ENCODE measurements at places on chromosomes 7 and 10.
A peak's percentile ranks its signal among the peaks of the same experiment; 100 is the strongest.

GRCh38 chr10:110756876-110757275 lies 112.7 kb downstream of the RBM20 start:
- no peak for DNase-seq

- no peak for DNase-seq
Measured at GRCh38 chr7:6545398-6546126, 5.7 kb downstream of the GRID2IP start.

DNA sequence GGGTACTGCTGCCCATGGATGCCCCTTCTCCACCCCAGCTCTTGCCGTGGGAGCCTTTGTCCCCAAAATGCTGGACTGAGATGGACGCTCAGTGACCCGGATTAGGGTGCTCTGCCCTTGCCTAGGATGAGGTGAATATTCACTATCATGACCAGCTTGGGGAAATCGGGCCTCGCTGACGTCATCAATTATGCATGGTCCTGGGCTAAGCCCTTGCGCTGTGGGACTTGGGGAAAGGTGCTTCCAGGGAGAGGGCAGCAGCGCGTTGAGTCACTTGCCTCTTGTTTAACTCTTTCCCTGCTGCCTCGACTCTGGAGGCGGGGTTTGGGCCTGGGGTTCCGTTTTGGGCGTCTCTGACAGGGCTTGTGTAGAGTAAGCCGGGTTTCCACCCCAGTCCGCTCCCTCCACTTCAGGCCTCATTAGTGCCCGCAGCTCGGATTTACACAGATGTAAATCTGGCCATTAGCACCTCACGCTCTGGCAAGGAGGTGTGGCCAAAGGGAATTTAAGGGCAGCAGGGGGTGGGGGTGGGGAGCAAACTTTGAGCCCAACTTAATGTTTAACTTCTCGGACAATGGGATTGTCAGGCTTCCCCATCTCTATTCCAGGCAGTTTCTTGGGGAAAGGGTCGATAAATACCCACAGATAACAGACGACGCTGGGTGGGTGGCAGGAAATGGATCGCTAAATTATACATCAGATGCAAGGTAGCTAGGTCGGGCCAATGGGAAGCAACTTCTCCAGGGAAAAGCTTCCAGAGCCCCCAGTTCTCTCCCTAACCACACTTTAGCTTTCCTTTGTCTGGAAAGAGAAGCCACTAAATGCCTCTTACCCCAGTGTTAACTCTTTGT lies 51.3 kb upstream of the TCF7L2 start:
- DNase-seq = no peak

DNA sequence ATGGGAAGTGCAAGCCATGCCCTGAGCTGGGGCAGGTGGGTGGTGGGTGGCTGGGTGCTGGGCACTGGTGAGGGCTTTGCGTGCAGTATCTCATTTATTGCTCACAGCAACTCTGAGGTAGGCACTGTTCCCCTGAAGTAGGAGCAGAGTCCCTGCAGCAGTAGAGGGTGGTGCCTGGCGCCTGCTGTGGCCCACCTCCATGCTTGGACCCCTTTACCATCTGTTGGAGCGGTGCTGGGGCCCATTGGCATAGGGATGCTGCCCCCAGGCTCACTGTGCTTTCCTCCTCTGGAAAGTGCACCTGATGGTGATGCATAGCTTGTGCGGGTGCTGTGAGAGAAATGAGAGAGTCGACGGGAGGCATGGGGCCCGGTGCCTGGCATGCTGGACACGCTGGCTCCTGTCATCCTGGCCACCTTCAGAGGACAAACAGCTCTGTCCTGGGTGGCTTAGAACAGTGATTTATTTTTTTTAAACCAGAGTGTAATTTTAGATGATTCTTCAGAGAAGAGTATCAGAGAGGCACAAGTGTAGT lies 10.4 kb downstream of the SFRP5 start:
- no peak for DNase-seq

DNA sequence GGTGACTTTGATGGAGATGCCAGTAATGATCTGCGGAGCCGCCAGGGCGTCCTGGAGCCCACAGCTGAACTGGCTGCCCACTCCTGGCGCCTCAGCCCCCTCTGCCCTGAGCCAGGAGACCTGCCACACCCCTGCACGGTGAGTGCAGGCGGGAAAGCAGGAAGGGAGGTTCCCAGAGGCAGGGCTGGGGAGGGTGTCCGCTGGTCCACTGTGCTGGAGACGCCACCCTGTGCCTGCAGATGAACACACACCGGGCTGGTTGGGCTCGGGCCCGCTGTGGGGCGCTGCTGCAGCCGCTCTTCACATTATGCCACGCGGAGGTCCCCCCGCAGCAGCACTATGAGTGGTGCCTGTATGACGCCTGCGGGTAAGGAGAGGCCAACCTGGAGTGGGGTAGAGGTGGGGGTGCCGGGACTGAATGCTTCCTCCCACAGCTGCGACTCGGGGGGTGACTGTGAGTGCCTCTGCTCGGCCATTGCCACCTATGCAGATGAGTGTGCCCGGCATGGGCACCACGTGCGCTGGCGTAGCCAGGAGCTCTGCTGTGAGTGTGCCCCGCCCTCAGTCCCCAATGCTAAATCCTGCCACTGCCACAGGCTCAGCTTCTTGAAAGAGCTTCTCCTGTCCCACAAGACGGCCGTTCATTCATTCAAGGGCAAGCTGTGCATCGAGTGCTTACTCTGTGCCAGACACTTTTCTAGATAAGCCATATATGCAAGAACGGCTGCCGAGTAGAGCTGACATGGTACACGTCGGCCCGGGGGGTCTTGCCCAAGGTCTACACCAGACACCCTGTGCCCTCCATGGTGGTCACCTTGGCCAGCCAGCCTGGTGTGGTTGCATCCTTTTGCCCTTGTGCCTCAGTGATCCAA lies 14.3 kb upstream of the ZNF467 start:
- no peak for DNase-seq

DNA sequence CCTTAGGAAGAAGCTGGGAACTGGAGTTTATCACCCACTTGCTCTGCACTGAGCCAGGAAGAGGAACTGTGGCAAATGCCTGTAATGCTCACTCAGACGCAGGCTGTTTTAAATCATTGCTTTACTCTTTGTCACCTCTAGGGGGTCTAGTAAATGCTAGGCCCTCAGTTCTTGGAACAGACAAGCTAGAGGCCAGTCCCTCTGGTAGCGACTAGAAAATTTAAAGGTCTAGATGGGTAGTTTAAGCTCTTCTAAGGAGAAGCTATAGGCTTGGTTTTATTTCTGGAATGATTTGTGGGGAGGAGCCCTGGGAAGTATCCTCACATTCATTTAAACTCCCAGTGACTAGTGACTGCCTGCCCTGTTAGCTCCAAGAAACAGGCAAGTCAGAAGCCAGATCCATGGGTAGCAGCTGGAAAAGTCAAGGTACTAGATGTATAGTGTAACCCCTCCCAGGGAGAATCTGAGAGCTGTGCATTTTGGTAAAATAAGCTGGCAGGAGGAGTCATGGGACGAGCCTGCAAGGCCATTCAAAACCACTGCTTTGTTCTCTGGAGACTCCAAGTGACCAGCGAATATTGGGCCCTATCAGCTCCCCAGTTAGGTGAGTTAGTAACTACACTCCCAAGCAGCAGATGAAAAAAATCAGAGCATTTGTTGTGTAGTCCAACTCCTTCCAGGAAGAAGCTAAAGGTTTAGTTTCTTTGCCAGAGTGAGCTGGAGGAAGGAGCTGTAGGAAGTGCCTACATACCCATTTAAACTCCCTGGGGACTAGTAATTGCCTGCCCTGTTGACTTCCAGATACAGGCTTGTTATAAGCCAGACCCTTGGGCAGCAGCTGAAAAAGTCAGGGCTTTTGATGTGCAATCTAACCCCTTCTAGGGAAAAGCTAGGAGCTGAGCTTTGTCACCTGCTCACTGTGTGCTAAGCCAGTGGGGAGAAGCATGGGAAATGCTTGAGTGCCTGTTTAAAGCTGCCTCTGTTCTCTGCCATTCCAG lies 68.9 kb downstream of the DYNC1I1 start:
- no peak for DNase-seq

GRCh38 chr10:77006836-77007511 lies 630.6 kb downstream of the KCNMA1 start:
- no peak for DNase-seq

DNA sequence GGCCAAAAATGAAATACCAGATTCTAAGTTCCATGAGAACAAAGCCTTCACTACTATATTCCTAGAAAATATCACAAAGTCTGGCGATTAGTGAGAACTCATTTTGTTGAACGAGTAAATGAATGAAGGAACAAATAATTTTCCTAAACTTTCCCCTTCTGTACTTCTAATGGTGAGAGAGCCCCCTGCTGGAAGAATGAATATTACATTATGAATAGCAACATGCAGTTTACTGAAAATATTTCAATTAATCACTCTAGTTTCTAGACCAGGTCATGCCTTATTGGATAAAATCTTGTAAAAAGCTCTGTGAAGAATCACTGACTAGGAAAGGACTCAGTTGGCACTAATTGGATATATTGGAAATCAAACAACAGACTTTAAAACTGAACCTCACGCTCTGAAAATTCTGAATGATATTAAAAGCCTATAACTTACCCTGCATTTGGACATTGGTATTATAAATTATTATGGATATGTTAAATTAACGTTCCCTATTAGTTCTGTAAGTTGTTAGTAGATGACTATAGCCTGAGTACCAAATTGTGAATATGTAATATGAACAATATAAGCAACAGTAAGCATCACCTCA lies 32.4 kb upstream of the MTPN start:
- DNase-seq = no peak

GRCh38 chr10:93261961-93262610 lies 188.4 kb downstream of the CYP26A1 start:
- no peak for DNase-seq

- DNase-seq = no peak
Measured at GRCh38 chr7:144854839-144855424, 19.1 kb upstream of the TPK1 start.

GRCh38 chr10:110817614-110818013 lies 54.1 kb upstream of the PDCD4 start:
- DNase-seq = no peak

- DNase-seq = peak; percentile 11
Measured at GRCh38 chr7:98733036-98733435, 116.0 kb downstream of the NPTX2 start.

GRCh38 chr7:52838981-52839411 lies 196.4 kb upstream of the POM121L12 start:
- no peak for DNase-seq

DNA sequence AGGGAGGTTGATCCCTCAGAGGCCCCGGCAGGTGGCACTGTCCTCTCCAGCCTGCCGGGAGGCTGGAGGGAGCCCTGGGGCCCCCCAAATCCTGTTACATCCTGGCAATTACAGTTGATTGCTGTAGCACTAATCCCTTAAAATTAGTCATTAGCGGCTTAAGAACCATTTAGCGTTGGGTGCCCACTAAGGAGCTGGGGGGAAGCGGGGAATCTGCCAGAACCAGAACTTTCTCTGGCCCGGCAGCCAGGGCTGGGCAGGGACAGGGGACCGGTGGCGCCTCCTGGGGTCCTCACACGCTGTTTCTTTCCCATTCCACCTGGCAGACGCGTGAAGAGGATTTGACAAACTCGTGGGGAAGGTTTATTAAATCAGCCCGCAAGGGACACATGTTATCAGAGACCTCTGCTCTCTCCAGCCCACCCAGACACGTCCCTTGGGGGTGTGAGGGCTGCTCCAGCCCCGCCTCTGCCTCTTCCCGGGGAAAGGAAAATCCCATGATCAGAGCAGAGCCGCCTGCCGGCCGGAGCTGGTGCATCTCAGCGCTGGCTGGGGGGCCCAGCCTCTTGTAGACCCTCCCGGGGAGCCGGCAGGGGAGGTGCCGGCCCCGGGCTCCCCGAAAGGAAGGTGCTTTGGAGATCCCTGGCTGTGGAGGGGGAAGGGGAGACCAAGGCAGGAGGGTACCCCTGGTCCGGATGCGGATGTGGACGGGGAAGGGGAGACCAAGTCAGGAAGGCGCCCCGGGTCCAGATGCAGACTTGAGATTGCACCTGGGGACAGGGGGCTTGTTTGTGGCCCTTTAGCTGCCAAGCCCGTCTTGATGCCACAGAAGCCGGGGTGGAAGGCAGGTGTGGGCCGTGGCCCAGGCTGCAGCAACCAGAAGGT lies 142.7 kb downstream of the ELFN1 start:
- no peak for DNase-seq

DNA sequence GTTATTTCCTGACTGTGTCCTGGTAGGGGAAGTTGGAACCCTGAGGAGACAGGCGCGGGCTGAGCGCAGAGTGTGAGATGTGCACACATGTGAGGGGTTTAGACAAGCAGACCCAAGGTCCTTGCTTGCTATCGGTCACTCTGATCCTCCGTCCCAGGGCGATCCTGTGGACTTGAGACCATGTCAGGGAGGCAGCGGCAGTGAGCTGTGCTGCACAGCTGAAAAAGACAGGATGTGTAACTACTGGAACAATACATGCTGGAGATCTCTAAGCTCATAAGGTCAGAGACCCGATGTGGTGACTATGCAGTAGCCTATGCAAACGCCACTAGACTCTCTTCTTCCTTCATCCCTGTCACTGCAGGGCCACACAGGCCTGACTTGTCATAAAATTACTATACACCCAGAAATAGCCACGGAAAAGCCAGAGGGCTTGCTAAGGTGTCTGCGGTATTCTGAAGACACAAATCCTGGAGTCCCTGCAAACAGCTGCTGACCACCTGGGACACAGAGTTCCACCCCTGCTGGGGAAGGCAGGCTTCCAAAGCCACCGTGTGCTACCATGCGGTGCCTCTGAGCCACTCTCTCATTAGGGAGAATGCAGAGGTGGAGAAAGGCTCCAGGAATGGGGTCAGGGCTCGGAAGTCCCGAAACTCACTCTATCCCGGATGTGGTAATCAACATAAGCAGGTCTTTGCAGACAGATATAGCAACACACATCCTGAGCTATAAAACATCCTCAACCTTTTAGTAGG lies 91.1 kb upstream of the DDC start:
- DNase-seq = no peak

- DNase-seq = no peak
Measured at GRCh38 chr10:20287586-20287985, 471.4 kb downstream of the PLXDC2 start.

GRCh38 chr10:31171402-31172083 lies 139.9 kb upstream of the ZNF438 start:
- DNase-seq = no peak

DNA sequence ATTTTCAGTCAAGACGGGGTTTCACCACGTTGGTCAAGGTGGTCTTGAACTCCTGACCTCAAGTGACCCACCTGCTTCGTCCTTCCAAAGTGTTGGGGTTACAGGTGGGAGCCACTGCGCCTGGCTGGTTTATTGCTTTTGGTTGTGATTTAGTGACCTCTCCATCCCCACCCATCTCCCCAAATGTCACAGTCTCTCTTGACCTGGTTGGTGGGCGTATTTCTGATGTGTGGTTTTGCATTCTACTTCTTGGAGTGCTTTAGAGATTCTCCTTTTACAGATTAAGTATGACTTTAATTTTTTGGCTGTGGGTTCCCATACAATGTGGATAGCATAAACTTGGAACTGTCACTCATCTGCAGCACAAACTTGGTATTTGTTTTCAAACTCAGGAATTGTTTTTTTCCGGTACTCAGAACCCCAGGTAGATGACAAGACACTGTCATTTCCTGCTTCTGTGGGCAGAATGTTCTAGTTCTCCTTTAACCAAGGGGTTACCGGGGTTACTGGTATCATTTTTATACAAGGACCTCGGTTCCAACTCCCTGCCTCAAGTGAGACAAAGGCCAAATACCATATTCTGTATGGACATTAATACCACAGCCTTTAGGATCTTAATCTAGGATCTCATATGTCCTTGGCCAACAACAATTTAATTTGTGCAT lies 50.5 kb downstream of the MRC1 start:
- DNase-seq = no peak
